ENCODE measurements at places on chromosomes 6 and 20. TPM values are rescaled to one million over a fixed set of nuclear protein-coding genes. Genes with fewer than 3 reads are reported as not detected.

Gene TRAPPC3L
- total RNA-seq: not detected

Gene MTRF1L
- total RNA-seq: 8.5 TPM

Gene BYSL
- total RNA-seq: 13.4 TPM

Gene DOK5
- not detected for total RNA-seq

Gene EYS
- total RNA-seq: 0.27 TPM

Gene HEY2
- total RNA-seq: not detected

Data from hair follicular keratinocyte (primary cell).